ENCODE measurements at places on chromosomes 5 and 9.

- DNase-seq = peak; percentile 93
These were observed 157.4 kb downstream of the NR3C1 start for GRCh38 chr5:143245929-143246561.

DNA sequence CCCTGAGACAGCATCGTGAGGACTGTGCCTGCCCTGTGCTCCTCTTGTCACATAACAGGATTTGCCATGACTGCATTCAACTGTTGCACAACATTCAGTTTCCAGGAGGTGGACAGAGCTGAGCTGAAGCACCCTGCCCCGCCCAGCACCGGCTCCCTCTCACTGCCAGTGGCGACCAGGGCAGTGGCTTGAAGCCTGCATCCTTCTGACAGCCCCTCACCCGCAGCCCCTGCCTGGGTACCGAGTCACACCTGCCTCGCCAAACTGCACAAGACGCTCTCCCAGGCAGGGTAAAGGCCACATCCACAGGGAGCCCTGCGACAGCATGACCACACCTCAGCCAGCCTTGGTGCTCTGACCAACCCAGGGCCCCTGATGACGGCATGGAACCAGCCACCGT, 59.9 kb upstream of the ZNF354A start:
- DNase-seq = no peak

DNA sequence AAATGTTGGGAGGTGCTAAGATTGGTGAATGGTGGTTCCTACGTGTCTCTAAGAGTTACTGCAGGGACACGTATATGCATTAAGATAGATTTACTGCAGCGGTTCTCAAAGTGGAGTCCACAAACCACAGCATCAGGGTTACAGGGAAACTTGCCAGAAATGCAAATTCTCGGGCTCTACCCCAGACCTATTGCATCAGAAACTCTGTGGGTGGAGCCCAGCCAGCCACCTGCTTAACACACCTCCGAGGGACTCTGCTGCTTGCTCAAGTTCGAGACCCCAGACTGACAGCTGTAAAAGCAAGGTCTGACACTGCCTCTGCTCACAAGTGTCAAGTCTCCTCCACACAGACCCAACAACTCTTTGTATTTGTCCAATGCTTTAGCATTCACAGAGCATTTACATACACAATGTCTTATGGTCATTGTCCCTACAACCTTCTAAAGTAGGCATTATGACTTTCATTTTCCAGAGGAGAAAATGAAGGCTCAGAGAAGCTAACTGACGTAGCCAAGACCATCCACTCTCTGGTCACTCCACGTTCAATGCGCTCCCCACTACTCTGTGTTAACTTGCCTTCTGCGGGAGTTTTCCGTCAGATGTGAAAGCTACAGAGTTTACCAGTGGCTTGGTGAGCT, 48.8 kb downstream of the HSD17B3 start:
- peak; percentile 26 for DNase-seq

DNA sequence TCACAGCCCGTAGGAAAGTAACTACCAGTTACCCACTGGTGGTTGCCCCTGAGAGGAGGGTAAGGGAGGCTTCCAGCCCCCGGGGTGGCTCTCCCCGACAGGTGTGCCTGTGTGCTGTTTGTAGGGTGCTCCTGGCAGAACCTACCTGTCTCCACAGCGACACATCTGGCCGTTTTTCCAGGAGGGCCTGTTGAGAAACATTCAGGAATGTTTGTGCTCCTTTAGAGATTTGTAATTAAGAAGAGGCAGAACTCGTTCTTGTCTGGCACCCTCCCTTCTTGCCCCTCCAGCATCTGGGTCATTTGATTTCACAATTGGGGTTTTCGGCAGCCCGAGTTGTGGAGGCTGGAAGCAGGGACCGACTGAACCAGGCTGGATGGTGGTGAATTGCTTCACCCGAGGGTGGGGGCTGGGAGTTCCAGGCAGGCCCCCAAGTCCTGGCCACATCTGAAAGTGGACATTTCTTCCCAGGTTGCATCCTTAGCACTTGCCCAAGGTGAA, 74.2 kb downstream of the WWC1 start:
- no peak for DNase-seq

GRCh38 chr9:28688172-28688571, 1114.9 kb upstream of the C9orf72 start:
- DNase-seq = peak; percentile 63

- no peak for DNase-seq
These were observed 16.6 kb upstream of the SARDH start for GRCh38 chr9:133754688-133755227.

GRCh38 chr9:75866273-75866871, 24.1 kb upstream of the PCSK5 start:
- peak; percentile 72 for DNase-seq

GRCh38 chr9:114288193-114289091, 34.5 kb upstream of the ORM1 start:
- peak; percentile 86 for DNase-seq

GRCh38 chr5:149936700-149937091, 7.9 kb downstream of the PDE6A start:
- DNase-seq = no peak

DNA sequence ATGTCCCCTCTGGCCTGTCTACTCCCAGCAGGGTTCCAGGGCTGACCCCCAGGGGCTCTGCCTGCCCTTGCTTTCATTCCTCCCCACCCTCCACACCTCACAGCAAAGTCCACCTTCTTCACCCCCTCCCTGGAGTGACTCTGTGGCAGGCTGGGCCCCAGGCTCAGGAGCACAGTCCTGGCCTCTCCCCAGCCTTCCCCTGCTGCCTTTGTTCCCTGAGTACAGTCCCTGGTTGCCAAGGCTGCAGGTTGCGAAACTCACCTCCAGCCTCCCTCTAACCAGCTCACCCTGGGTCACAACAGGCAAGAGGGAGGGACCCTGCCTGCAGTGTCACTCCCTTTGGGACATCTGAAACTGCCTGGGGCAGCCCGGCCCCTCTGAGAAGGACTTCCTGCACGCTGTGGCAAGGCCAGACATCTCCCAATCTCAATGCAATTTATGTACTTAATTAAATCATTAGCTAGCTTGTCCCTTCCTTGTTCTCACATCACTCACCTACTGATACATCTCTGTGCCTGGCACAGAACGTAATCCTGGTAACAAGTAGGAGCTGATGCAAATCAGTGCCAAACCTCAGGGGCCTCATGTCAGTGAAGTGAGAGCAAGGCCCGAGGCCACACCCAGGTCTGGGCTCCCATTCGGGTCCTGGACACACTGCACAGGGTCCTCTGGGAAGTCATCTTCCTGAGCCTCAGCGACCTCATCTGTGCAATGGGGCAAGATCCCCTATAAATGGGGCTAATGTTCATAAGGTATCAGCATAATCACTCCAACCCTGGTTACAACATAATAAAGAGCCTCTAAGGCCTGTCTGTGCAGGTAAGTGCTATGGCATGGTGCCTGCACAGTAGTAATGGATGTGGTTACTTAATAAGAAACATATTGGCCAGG, 27.3 kb upstream of the TRIM14 start:
- peak; percentile 22 for DNase-seq

- no peak for DNase-seq
These were observed 717.8 kb downstream of the CDH18 start for GRCh38 chr5:19270153-19270552.

DNA sequence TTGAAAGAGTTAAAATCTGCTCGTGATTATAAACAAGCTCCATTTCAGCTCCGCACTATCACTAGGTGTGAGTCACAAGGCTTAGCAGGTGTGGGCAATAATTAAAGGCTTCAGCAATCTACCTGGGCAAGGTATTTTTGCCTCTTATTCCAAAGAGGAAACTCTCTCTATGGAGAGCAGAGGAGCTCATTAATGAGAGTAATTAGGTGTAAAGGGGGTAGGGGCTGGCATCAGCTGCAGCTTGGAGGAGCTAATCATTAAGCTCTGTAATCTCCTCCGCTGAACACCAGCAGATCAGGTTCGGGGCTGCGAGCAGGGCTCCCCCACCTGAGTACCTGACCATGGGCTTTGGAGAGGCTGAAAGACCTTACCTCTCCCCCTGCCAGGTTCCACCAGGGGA, 129.2 kb downstream of the CRB2 start:
- DNase-seq = no peak

GRCh38 chr5:75320371-75320770, 16.6 kb upstream of the HMGCR start:
- DNase-seq = no peak

DNA sequence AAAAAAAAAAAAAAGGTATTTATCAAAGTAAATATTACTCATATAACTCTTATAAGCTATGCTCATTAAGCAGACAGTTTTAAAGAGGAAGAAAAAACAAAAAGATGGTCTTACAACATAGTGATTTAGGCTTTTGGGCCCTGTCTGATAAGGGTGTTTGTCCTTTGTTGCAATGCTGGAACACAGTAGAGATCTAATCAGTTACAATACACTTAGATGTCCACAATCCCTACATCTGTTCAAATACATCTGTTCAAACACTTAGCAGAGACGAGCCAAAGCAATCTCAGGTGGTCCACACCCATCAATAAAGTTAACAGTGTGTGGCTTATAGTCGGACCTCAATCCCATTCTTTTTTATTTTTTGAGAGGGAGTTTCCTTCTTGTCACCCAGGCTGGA, 11.0 kb downstream of the PRXL2C start:
- DNase-seq = no peak

DNA sequence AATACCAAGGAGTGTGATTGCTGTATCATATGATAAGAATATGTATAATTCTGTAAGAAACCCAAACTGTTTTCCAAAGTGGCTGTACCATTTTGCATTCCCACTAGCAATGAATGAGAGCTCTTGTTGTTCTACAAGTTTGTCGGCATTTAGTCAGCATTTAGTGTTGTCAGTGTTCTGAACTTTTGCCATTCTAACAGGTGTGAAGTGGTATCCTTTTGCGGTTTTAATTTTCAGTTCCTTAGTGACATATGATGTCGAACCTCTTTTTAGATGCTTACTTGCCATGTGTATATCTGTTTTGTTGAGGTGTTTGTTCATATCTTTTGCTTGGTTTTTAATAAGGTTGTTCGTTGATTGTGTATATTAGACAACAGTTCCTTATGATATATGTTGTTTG, 296.3 kb upstream of the IZUMO3 start:
- no peak for DNase-seq

GRCh38 chr9:88531920-88532698, 2.9 kb upstream of the NXNL2 start:
- peak; percentile 77 for DNase-seq

GRCh38 chr5:44536650-44537260, 147.5 kb upstream of the FGF10 start:
- DNase-seq = peak; percentile 64

DNA sequence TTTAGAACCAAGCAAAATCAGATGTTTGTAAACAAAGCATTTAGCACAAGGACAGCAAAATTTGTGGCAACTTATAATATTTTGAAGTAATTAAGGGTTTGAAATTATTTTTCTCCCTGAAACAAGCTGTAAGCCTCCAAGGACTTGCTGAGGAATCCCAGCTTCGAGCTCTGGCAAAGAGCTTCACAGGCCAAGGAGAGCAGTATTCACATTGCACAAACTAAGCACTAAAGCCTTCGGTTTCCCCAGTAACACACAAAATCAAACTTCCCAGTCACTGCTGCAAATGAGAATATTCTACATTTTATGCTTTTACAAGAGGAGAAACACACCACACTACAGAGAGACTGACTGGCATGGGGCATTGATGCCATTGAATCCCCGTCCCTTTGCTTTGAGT, 101.9 kb downstream of the WDR41 start:
- DNase-seq = no peak

- DNase-seq = no peak
These were observed 444.7 kb downstream of the PLK2 start for GRCh38 chr5:58015175-58015574.

DNA sequence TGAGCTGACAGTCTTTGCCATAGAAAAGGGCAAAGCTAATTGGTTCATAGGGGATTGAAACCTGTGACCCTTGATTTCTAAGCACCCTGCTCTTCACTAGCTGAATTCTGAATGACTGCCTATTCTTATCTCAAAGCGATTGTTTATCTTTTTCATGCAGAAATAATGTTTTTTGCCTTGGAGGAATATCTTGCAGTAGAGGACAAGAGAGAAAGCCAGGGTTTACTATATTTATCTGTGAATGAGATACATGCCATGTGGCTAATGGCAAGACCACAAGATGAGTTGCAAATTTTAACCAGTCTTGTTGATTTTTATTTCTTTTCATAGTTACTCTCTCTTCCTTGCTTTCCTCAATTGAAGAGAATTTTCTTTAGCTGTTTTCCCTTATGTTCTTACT, 185.0 kb downstream of the CNTLN start:
- DNase-seq = no peak

DNA sequence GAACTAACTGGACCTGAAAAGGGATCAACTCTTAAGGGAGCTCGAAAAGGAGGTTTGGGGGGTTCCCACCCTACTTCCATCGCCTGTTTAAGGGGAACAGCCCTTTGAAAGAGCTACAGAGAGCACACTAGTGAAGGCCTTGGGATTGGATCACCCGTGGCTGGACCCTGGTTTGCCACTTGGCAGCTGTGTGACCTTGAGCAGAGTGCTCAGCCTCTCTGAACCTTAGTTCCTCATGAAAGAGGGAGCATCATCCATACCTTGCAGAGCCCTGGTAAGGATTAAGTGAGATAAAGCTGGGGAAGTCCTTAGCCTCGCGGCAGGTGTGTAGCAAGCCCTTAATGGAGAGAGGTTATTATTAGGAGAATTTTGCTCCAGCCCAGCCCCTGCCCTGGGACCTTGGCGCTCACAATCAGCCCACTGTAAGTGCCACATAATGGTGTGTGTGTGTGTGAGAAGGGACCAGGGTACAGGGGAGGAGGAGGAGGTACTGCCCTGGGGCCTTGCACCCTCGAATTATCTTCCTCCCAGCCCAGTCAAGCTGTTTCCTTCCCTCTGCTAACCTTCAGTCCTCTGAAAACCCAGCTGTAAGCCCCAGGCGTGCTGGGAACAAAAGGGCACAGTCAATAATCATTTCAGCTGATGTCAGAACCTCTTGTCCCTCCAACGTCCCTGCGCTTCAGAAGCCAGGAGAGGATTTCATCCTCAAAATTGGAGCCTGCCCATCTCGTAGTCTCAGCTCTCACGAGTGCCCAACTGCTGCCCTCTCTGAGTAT, 42.9 kb downstream of the FOXI1 start:
- DNase-seq = no peak

GRCh38 chr5:111697881-111698757, 58.9 kb downstream of the NREP start:
- DNase-seq = peak; percentile 23

GRCh38 chr5:118651002-118651401, 337.3 kb downstream of the DTWD2 start:
- no peak for DNase-seq

GRCh38 chr9:115598751-115599150, 480.8 kb upstream of the TNC start:
- no peak for DNase-seq

Measured in astrocyte of the hippocampus (primary cell).